Activated CD4-positive, CD25-positive, alpha-beta regulatory T cell treated with anti-CD3 and anti-CD28 coated beads, Interleukin-2, amount 50 U/mL, for 24 hours (primary cell): ENCODE measurements at places on chromosomes 7 and 10.

DNA sequence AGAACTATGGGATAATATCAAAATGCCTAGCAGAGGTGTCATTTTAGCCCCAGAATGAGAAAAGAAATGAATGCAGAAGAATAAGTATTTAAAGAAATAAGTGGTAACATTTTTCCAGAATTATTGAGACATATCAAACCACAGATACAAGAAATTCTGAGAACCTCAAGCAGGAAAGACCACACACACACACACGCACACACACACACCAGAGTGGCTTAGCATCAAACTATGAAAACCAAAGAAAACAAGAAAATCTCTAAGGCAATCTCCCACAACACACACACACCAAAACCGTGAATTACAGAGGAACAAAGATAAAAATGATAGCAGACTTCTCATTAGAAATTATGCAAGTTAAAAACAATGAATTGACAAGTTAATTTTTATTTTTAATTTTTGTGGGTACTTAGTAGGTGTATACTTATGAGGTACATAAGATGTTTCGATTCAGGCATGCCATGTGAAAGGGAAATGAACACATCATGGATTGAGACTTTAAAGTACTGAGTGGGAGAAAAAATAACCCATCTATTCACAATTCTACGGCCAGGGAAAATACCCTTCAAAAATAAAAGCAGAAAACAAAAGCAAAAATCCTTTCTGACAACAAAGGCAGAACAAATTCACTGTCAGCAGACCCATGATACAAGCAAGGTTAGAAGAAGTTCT is 14.6 kb downstream of the PPIF start:
- ATAC-seq, result no peak

- peak; percentile 46 for ATAC-seq
These were observed 27.0 kb downstream of the DCLRE1C start for GRCh38 chr10:14926722-14927416.

DNA sequence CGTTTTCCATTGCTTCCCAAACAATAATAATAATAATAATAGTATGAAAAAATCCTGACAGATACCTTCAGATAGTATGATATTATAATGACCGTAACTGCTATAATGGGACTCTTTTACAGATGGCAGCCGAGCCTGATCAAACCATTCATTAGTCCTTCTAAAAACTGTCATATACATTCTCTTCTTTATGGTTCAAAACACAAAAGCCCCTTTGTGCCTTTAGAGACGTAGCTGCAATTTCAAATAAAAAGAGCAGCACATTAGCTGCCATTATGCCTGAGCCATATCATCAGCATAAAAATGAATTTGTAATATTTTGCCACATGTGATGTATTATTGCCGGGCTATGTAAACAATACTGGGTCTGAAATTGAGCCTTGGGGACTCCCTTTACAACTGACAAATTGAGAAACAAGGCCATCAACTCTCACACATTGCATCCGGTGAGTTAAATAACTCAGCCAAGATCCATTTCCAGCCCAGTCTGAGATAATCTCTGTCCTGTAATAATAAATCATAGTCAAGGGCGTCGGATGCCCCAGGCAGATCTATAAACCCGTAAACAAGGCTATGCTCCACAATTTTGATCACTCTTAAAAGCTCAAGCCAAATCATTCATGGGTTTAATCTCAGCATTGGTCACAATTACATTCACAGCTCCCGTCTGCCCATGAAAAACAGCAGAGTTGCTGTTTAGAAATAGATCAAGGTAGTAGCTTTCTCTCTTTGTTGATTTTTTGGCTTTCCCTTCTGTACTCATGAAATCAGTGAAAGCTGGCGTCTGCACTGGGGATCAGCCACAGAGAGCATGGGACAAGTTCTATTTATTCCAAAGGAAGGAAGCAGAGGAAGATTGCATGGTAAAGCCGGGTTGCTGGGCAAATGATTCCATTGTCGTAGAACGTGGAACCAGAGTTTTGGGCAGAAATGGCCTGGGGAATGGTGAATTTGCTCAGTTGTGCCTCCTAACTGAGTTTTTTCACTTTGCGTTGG is 150.1 kb upstream of the BMPER start:
- no peak for ATAC-seq

DNA sequence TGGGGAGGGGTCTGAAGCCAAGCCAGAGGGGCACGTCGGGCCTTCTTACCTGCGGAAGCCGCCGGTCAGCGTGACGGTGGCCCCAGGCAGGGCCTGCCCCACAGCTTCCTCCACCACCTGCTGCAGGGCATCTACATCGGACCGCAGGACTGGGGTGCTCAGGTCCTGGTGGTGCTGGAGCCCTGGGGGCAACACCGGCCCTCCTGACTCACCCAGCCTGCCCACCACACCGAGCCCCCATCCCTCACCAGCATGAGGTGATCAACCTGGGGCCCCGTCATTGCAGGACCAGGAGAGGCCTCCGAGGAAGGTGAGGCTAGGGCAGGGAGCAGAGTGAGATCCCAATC is 8.0 kb downstream of the POLM start:
- no peak for ATAC-seq

DNA sequence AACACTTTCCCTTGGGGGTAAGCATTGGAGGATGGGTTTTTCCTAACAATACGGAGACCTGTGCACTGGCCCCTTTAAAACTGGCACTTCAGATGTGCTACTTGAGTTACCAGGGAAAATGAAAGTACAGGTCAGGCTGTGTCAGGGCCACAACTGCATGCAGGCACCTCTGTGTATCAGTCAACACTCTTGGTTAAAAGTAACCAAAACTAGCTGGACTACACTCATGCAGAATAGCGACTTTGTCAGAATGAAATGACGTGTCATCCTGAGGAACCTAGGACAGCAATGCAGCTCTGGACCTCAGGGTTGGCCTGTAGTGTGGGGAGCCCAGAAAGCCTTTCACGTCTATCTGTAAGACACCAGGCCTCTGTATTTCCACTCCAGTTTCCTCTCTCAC is 33.8 kb upstream of the SMKR1 start:
- ATAC-seq, result no peak

DNA sequence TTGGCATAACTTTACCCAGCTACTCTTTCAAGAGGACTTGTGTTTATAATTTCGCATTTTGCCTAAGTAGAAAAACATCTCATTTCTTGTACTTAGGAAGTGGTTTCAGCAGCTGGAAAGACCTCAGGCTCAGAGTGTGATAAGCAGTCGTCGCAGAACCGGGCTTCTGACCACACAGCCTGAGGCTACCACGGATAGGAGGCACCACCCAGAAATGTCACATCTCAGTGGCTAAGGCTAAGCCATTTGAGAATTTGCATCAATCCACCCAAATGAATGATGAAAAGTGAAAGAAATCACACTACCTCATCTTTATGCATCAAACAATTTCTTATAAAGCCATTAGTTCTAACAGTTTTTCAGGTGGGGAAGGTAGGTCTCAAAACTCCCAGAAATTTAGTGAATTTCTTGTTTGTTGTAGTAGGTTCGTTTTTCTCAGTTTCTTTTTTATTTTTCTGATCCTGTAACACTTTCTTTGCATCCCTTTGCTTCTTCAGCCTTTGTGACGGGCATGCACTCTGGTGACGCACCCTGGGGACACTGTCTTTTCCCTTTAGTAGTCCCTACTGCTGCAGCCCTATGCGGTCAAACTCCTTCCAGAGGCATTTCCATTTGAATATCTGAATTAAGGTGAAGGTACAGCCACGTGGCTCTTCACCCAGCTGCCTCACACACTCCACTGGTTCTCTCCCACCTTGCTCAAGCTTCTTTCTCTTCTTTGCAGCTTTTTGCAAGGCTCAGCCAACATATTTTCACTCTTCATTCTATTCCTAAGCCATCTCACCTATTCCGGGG is 68.5 kb downstream of the MAP3K8 start:
- peak; percentile 42 for ATAC-seq

DNA sequence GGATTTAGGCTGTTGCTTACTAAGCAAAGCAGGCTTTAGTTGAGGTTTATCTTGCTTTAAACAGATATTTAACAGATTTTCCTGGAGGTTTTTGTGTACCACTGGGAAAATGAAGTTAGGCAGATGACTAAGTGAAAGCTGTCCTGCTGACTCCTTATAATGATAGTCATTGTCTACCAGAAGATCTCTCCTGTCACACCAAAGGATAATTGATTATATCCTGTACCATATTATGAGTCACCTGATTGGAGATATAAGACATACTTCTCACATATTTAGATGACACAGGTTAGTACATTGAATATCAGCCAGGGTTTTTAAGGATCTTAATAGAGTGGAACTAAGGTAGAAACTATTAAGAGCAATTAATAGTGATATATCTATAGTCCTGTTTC is 68.4 kb downstream of the PTEN start:
- no peak for ATAC-seq

- no peak for ATAC-seq
These were observed 1024.8 kb upstream of the AUTS2 start for GRCh38 chr7:68573271-68574005.

- ATAC-seq, result no peak
These were observed 17.2 kb upstream of the FAM170B start for GRCh38 chr10:49151025-49151445.

DNA sequence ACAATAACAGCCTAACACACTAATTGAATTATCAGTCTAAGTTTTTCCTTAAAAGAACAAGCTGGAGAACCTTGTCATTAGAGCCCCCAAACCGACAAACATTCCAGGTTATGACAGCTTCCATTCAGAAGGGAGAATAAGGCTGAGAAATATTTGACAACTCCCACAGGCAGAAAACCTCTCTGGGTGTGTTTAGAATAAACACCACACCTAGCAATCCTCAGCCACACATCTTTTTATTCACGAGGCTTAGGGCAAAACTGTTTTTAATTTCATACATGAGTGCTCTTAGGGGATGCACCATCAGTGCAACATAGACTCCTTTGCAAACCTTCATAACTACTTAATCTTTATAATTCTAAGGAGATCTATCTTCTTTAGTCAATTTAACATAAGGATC is 24.2 kb downstream of the STN1 start:
- ATAC-seq, result no peak

DNA sequence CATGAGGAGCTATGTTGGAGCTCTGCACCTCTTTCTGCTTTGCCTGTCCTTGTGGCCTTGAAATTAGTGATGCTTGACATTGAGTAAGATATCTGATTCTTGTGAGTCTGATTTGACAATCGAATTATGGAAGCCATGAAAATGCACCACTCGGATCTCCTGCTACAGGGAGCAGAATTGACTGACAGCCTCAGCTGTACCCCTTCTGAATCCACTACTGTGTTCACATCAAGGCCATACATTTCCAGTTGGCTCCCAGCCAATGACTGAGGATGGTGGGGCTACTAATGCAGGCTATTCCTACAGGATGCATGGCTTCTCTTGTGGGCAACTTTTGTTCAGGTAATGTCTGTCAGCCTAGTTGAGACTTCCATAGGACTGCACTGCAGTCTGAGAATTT is 321.9 kb downstream of the REEP3 start:
- no peak for ATAC-seq

DNA sequence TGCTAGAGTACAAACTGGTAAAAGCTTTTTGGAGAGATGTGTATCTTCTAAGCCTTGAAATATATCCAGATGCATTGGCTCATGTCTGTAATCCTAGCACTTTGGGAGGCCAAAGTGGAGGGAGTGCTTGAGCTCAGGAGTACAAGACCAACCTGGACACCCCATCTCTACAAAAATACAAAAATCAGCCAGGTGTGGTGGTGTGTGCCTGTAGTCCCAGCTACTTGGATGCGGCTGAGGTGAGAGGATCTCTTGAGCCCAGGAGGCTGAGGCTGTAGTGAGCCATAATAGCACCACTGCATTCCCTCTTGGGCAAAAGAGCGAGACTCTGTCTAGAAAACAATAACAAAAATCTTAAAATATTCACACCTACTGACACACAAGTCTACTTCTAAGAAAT is 25.6 kb downstream of the TMEM209 start:
- ATAC-seq, result no peak

DNA sequence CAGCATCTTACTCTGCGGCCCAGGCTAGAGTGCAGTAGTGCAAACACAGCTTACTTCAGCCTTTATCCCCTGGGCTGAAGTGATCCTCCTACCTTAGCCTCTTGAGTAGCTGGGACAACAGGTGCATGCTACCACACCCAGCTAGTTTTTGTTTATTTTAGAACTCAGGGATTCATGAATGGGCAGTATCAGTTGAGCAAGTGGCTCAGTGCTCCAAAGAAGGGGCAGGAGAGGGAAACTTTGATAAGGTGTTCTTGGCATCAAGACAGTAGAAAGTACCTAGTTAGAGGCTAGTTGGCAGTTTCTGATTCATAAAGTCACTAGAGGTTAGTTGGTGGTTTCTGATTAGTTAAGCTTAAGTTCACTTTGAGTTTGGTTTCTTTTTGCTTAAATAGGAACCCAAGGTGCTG is 18.4 kb downstream of the TRIM24 start:
- ATAC-seq, result peak; percentile 69

GRCh38 chr10:28479425-28479865 is 53.5 kb upstream of the WAC start:
- ATAC-seq, result no peak

DNA sequence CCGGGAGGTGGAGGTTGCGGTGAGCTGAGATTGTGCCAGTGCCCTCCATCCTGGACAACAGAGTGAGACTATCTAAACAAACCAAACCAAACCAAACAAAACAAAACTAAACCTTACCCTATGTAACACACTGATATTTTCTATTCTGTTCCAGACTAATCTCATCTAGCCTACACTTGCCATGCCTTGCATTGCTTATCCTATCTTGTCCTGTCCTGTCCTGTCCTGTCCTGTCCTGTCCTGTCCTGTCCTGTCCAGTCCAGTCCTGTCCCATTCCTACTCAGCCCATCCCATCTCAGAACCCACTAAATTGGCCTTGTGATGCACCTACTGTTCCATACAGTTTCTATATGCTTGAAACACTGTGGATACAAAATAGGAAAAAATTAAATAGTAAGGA is 64.7 kb upstream of the HDAC9 start:
- no peak for ATAC-seq

DNA sequence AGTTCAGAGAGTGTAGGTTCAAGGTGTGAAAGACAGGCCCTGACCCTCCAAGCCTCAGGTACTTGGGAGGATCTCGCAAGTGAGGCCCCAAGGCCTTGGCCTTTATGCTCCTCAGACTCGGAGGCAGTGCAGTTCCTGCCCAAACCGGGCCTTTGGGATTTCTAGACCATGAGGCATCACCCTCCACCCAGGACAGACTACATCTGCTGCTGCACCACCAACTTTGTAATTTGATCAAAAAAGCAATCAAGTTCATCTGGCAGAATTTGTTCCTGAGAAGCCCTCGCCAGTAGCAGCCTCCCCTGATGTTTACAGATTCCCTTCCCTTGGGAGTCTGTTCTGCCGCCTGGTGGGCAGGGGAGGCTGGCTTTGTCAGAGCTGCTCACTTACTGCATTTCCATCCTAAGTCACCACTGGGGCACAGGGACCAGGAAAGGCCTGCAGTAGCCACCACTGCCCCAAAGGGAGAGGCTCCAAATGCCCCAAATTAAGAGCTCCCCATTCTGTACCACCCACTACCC is 2.1 kb downstream of the CAMK2G start:
- no peak for ATAC-seq

- no peak for ATAC-seq
These were observed 123.0 kb downstream of the SH2D4B start for GRCh38 chr10:80660736-80661135.

GRCh38 chr7:2657208-2657607 is 25.4 kb downstream of the TTYH3 start:
- no peak for ATAC-seq

GRCh38 chr7:64656489-64656888 is 9.4 kb upstream of the ZNF107 start:
- peak; percentile 51 for ATAC-seq

GRCh38 chr7:43698460-43699255 is 30.7 kb downstream of the COA1 start:
- ATAC-seq, result no peak

GRCh38 chr7:152367170-152367569 is 68.6 kb downstream of the KMT2C start:
- no peak for ATAC-seq

GRCh38 chr7:5406957-5407945 is 16.4 kb downstream of the TNRC18 start:
- no peak for ATAC-seq
